SK-N-SH (cell line): ENCODE measurements at places on chromosomes 2 and 18. TPM values are rescaled to one million over a fixed set of nuclear protein-coding genes. Genes with fewer than 3 reads are reported as not detected.

DNA sequence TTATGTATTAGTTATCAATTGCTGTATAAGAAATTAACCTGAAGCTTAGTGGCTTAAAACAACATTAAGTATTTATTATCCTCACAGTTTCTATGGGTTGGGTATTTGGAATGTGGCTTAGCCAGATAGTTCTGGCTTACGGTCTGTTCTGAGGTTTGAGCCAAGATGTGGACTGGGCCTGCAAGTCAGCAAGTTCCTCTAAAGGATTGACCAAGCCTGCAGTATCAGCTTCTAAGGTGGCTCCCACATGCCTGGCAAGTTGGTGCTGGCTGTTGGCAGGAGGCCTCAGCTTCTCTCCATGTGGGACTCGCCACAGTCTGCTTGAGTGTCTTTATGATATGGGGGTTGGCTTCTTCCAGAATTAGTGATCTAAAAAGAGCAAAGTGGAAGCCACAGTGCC lies 45.0 kb upstream of the TCF4 start:
- DNase-seq, result no peak

GRCh38 chr2:137674991-137675390 lies 289.3 kb upstream of the HNMT start:
- peak; percentile 56 for DNase-seq

DNA sequence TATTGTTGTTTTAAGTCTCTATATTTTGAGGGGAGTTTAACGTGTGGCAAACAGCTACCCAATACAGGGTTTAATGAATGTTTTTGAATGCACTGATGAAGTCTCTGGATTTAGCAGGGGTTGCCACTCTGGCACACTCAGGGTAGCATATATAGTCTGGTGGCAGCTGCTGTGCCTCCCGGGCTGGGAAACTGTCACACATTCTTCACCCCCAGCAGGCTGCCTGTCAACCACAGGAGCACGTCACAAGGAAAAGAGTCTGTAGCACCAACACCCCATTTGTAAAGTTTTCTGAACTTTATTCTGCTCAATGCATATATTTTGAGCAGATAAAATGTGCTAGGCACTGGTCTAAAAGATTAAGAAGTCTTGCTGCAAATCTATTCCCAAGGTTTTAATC lies 39.3 kb downstream of the NGEF start:
- no peak for DNase-seq

Gene KIF1A
- 0.21 and 0.32 TPM in 2 replicates for polyA plus RNA-seq

Gene GRHL1
- 1.0 and 1.6 TPM in 2 replicates for polyA plus RNA-seq

GRCh38 chr2:109736177-109736827 lies 57.8 kb upstream of the RGPD5 start:
- DNase-seq, result peak; percentile 60

GRCh38 chr18:78818961-78819360 lies 160.7 kb upstream of the SALL3 start:
- DNase-seq, result no peak

Gene RETSAT
- 28.0 and 37.7 TPM in 2 replicates for polyA plus RNA-seq

- no peak for DNase-seq
Measured at GRCh38 chr18:27595113-27595838, 410.2 kb upstream of the CHST9 start.

DNA sequence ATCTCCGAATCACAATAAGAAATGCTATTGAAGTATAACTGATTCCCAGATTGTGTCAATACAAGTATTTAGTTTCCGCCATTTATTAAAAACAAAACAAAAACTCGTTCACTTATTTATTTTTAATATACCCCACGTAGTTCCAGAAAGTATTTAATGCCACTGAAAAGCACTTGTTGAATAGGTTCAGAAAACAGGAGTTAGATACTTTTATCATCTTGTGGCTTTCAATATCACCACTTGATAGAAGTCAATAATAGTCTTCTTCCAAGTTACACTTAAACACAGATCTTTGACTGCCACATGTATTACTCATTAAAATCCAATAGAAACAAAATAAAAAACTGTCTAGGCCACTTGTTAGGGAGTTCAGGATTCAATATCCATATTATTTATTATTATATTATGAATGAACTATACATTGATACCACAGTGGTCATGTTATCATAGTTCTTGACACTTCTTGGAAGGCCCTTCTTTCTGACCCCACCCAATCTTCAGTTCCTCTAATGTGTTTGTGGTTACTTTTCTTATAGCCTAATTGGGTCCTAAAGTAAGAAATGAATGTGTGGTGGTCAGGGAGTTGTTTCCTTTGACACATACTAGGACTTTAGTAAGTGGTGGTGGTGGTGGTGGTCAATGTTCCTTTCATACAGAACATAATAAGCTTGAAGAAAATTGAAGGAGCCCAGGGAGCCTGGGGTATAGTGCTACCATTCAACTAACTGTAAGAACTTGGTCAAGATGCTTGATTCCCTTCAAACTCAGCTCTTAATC lies 221.3 kb upstream of the ITGA4 start:
- no peak for DNase-seq

DNA sequence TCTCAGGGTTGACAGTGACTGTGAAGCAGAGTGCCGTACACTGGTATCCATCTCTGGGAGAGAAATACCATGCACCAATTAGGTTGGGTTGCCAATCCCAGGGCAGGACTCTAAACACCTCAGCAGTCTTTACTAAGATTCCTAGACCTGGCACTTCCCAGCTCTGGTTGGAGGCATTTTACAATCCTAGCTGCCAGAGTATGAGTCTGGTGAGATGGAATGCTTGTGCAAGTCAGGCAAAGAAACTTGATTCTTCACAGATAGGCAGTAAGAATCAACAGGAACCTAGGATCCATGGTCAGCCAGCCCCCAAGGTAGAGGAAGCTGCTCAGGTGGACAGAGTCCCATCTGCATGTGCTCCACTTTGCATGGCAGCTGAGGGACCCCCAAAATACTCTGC lies 6.0 kb upstream of the UGT1A5 start:
- DNase-seq, result no peak

- no peak for DNase-seq
Measured at GRCh38 chr2:63865159-63865799, 23.6 kb downstream of the UGP2 start.
